ENCODE measurements at places on chromosomes 5 and 9.
A peak's percentile ranks its signal among the peaks of the same experiment; 100 is the strongest.

DNA sequence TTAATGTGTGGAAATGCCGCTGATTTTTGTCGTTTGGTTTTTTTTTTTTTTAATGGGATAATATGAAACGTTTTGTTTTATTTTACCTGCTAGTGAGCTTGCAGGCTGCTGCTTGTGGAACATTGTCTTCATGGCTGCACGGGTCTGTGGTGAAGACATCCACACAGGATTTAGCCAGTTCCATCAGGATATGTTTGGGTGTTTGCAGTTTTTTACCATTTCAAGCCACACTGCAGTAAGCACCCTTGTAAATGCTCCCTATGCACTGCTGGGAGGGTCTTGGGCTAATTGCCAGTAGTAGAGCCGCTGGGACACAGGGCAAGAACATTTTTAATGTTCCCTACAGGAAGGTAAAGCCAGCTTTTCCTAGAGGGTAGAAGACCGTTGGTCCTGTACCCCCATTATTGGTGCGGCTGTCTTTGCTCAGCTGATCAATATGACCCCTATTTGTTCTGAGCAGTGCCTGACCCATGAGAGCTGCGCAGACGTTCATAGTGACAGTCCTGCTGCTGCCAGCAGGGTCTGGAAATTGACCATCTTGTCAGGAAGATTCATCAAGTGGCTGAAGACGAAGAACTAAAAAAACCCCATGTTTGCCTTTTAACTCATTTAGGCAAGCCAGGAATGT lies 20.5 kb upstream of the EEIG1 start:
- ATAC-seq: no peak

DNA sequence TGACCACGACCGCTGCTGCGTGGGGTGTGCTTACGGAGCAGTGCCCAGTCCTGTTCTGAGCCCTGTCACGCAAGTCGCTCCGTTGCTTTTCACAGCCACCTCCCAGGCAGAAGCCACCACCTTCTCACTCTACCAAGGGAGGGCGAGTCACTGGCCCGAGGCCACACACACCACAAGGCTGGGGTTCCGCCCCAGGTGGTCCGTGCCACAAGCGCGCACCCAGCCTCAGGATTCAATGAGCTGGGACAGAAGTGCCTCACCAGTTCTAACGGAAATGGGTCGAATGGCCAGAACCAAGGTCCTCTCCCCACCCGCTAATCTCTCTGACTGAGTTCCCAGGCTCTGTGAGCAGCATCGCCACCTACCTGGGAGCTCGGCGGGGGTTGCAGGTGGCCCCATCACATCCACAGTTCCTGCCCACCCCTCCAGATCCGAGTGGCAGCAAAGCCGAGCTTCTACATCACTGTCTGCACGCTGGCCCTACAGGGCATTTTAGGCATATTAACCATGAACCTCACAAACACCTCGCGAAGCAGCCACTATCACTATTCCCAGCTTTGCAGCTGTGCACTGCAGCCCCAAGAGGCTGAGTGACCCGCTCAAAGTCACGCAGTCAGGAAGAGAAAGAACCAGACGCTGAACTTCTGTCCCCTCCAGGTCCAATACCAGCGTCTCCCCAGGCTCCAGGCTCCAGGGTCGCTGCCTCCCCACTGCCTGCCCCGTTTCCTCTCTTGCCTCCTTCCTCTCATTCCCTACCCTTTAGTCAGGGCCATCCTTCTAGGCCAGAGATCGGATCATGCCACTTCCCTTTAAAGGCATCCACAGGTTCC lies 92.1 kb upstream of the PHYKPL start:
- ATAC-seq: no peak

DNA sequence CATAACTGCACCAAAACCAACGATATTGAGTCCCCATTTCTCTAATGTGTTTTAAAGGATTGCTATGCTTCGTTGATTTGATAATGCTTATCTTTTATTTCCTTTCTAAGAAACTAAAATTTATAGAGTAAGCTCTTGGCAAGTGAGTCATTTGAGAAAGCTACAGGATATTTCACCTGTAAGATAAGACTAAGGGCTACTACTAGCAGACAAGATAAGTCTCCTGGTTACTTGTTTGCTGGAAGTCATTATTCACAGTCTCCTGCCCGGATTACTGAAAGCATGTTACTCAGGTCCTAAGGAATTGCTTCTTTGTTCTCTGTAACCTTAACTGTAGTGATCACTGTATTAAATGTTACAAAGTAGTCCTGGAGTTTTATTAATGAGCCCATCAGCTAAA lies 315.9 kb upstream of the RASA1 start:
- no peak for ATAC-seq

- ATAC-seq: peak; percentile 31
Measured at GRCh38 chr5:11904265-11904906, at the start of gene CTNND2. TSS of gene CTNND2 (minus strand) at chr5:11904446. CDS start at chr5:11903853, 593 bp downstream.

DNA sequence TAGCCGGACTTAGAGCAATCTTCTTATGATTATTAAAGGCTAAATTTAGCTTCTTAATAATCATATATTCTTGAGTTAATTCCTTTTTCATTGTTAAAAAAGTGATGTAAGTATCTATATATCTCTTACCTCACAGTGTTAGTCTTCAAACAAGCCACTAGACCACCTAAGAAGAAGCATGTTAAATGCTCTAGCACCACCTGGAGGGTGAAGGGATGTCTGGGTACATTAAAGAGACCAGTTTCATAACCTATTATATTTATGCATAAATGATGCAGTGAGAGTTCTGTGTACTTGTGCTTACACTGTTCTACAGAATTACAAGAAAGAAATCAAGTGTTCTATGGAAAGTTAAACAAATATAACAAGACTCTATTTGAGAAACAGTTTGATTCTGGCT lies 55.9 kb upstream of the SLCO6A1 start:
- ATAC-seq: no peak

- ATAC-seq: no peak
Measured at GRCh38 chr5:149217096-149217802, 54.4 kb upstream of the AFAP1L1 start.

GRCh38 chr9:127910613-127911205 lies 6.1 kb downstream of the ST6GALNAC4 start:
- ATAC-seq: no peak

- no peak for ATAC-seq
Measured at GRCh38 chr9:116855881-116856662, 169.0 kb downstream of the TRIM32 start.

- no peak for ATAC-seq
Measured at GRCh38 chr5:32710550-32711361, at the start of gene NPR3. TSS of gene NPR3 (plus strand) at chr5:32711321. CDS start at chr5:32711777, 456 bp downstream.

GRCh38 chr5:60997721-60998120 lies 52.7 kb downstream of the NDUFAF2 start:
- no peak for ATAC-seq

GRCh38 chr9:91100878-91101450 lies 260.8 kb downstream of the AUH start:
- peak; percentile 57 for ATAC-seq

- no peak for ATAC-seq
Measured at GRCh38 chr9:2418619-2419018, 203.0 kb upstream of the VLDLR start.

GRCh38 chr9:123112015-123112975 lies 78.8 kb downstream of the GPR21 start:
- peak; percentile 18 for ATAC-seq

GRCh38 chr5:72439192-72439591 lies 68.0 kb downstream of the ZNF366 start:
- ATAC-seq: no peak

- no peak for ATAC-seq
Measured at GRCh38 chr5:180201051-180201987, 7.7 kb downstream of the RASGEF1C start.

DNA sequence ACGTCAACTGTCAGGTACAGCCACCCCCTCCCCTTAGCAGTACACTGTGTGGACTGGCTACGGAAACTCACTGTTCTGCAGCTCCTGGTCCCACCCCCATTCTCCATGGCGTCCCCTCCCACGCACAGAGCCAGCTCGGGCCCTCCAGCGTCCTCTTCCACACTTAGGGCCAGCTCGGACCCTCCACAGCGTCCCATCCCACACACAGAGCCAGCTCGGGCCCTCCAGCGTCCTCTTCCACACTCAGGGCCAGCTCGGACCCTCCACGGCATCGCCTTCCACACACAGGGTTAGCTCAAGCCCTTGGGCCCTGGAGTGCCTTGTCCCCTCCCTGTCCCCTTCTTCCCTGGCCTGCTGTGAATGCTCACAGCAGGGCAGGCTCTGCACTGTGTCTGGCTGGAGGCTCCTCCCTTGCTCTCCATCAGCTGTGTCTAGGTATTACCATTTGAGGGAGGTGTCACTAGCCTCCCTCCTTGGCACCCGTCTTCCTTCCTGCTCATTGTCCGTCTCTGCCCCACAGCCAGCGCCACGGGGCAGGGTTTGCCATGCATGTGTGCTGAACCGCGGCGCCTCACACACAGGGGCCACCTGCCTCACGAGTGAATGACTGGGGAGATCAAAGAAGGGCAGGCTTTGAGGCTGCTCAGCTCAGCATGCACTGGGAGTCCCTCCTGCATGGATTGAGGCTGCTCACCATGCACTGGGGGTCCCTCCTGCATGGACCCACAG lies 78.5 kb upstream of the CACNA1B start:
- no peak for ATAC-seq

DNA sequence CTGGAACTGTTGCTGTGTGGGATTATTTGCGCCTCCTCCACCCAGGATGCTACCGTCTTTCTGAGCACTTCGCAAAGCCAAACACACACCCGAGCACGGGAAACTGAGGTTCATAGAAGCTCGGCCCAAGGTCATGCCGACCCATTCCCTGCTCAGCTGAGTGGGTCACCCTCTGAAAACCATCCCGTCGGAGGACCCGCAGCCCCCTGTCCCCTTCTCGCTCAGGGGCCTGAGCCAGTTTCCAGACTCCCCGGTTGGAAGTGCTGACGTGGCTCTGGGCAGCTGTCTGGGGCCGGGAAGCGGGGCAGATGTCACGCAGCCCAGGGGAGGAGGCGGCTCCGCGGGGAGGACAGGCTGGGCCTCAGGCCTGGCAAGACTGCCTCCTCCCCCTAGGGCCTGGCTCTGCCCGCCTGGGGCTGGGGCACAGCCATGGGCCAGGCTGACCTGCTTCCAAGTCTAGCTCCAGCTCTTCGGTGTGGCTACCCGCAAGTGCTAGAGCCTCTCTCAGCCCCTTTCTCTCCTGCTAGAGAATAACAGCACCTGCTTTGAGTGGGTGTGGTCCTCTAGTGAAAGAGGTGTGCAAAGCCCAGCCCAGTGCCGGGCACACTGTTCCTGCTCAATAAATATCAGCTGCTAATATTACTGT lies 9.9 kb upstream of the CXXC5 start:
- ATAC-seq: peak; percentile 66

GRCh38 chr5:61623401-61624069 lies 291.5 kb downstream of the ZSWIM6 start:
- ATAC-seq: no peak

- ATAC-seq: no peak
Measured at GRCh38 chr9:35606138-35606504, 1.1 kb downstream of the TESK1 start.

DNA sequence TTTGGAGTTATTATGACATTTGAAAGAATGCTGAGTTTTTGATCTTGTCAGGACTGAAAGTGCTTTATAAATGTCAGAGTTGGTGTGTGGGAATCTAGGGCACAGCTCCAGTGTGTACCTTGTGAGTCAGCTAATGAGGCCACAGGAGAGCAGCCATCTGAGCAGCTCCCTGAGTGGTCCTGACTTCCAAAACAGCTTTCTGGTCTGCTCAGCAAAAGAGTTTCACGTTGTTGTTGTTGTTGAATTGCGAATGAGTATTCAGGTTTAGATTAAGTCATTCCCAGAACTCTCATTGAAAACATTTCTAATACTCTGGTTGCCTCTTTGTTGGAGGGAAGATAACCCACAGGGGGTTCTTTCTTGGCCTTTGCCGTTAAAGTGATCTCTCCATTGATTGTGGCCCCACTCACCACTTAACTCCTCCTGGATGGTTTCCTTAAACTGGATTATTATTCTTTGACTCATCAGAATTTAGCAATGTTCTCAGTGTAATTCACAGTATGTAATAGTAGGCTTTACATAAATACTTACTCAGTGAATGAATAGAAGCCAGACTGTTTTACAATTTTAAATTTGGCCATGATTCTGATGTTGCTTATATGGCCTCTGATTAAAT lies 125.1 kb upstream of the SGCD start:
- no peak for ATAC-seq

DNA sequence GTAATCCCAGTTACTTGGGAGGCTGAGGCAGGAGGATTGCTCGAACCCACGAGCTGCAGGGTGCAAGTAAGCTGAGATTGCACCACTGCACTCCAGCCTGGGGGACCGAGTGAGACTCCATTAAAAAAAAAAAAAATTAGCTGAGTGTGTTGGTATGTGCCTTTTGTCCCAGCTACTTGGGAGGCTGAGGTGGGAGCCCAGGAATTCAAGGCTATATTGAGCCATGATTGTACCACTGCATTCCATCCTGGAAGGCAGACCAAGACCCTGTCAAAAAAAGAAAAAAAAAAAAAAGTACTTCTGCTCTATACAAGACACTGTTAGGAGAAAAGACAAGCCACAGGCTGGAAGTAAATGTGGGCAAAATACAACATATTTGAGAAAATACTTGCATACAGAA lies 68.5 kb upstream of the FBXW11 start:
- ATAC-seq: no peak

DNA sequence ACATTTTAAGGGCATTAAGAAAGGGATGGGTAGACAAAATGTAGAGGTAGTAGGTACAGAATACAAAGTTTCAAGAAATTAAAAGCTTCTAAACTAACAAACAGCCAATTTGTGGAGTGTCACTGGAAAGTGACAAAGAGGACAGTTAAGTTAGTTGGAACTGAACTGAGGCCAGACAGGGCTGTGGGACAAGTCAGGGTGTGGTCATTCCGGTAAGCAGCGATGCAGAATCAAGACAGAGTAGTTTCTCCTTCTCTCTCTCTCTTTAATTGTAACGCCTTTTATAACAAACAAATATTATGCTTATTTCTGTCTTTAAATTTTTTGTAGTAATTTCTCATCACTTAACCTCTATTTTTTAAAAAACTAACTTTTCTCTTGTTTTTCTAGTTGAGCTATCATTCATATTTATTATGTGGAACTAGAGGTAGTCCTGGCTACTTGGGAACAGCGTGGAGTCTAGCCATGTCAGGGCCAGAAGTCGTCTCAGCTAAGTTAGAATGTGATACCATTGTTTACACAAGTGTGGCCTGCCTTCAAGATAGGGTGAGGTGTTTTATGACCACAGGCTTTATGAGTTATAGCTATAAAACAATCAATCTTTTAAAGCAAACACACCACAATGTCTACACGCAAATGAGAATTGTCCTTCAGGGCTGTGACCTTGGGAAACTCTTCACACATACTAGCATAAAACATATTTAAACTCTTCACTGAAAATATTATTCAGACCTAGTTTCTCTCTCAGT lies 115.3 kb upstream of the CDKN2B start:
- no peak for ATAC-seq

- no peak for ATAC-seq
Measured at GRCh38 chr9:136791516-136792276, 552 bp downstream of the TMEM141 start.
